ENCODE measurements at places on chromosomes 2 and 18. TPM values are rescaled to one million over a fixed set of nuclear protein-coding genes. Genes with fewer than 3 reads are reported as not detected.

DNA sequence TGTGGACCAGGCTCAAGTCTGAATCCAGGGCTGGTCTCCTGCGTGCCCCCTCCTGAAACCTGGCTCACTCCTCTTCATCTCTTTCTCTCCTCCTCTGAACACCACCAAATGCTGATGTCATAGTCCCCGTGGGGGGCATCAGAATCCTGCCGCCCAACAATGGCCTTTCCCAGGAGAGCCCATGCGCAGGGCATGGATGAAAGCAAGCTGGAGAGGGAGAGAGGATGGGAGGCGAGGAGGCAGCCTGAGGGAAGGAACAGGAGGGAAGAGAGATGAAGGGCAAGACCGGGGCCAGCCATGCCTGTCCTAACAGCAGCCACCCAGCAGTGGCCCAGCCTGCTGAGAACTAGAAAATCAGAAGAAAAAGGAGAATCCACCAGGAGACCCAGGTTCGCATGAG, 22.3 kb upstream of the LPIN1 start:
- no peak for DNase-seq

DNA sequence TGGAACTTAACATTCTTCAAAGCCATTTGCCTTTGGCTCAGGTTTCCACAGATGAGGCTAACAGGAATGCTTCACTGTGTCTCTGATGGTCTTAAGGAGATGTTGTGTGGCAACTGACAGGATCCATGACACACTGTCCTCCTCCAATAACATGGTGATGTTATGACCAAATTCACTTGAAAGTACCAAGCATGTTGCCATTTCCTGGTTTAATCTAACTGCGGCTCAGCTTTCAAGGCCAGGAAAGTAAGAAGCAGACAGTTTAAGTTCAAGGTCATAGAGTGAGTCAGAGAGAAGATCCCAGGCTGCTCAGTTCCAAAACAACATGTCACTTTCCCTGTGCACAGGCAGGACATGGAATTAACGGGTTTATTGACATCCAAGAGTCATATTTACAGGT, 513.6 kb downstream of the STK39 start:
- DNase-seq = no peak

- no peak for DNase-seq
Observed at GRCh38 chr2:241844831-241845578, 13.7 kb downstream of the PDCD1 start.

DNA sequence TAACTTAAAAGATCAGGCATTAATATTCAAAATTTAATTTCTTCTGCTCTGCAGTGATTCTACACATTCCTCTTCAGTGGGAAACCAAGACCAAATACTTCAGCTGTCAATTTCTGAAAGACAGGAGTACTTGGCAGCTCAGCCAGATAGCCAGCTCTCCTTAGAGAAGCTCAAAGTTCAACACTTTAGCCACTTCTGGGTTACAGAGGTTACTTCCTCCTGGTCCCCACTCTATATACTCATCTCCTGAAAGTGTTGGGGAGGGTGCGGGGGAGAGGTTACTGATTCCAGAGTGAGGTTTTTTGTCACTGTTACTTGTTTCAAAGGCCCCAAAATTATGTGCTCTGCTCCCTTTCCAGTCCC, 4.1 kb downstream of the CYTIP start:
- DNase-seq = no peak

GRCh38 chr2:168466190-168466737, 10.2 kb downstream of the CERS6 start:
- DNase-seq = no peak

- no peak for DNase-seq
Observed at GRCh38 chr2:237319086-237319820, 94.7 kb downstream of the COL6A3 start.

GRCh38 chr2:80887841-80888378, 583.4 kb upstream of the LRRTM1 start:
- no peak for DNase-seq

Gene POTEC
- 6.5 TPM for total RNA-seq

Measured in prostate gland (tissue), 2 donors.